ENCODE measurements at places on chromosomes 3 and 15.

GRCh38 chr3:127487196-127487595, 103.3 kb downstream of the TPRA1 start:
- DNase-seq: no peak

- no peak for DNase-seq
These were observed 319.6 kb upstream of the TBC1D5 start for GRCh38 chr3:18061737-18062656.

DNA sequence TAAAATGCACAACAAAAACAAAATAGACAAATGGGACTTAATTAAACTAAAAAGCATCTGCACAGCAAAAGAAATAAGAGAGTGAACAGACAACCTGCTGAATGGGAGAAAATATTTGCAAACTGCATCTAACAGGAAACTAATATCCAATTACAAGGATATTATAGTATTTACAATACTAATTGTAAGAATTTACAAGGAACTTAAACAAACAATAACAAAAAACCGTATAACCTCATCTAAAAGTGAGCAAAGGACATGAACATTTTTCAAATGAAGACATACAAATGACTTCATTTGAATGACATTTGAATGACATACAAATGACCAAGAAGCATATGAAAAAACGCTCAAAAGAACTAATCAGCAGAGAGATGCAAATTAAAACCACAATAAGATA, 66.4 kb downstream of the CSNK1G1 start:
- DNase-seq: no peak

GRCh38 chr3:53842436-53843194, 3.6 kb downstream of the CHDH start:
- peak; percentile 13 for DNase-seq

DNA sequence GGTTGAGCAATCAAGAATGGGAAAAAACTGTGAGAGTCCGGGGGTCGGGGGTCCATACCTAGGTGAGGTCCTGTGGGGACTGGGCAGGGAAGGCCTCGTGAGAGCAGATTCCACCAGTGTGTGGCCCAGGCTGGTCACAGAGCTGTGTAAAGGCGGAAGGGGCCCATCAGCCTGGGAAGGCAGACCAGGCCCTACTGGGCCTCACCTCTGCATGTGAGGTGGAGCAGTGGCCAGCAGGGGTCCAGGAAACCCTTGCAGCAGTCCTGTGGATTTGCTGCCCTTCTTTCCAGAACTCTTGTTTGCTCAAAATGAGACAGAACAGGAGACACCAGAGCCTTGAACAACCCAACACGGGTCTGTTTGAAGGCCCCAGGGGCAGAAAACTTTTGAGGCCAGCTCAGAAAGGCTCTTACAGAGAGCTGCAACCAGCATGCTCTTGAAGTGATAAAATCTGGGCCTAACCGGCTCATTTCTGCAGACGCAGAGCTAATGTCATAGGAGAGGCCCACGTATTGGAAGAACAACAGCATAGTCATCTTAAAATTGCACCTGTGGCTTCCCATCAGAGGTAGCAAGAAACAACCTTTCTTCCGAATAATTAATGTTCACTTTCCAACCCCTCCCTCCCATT, 30.3 kb upstream of the HHATL start:
- no peak for DNase-seq

GRCh38 chr15:88140398-88140797, 116.1 kb downstream of the NTRK3 start:
- DNase-seq: no peak

DNA sequence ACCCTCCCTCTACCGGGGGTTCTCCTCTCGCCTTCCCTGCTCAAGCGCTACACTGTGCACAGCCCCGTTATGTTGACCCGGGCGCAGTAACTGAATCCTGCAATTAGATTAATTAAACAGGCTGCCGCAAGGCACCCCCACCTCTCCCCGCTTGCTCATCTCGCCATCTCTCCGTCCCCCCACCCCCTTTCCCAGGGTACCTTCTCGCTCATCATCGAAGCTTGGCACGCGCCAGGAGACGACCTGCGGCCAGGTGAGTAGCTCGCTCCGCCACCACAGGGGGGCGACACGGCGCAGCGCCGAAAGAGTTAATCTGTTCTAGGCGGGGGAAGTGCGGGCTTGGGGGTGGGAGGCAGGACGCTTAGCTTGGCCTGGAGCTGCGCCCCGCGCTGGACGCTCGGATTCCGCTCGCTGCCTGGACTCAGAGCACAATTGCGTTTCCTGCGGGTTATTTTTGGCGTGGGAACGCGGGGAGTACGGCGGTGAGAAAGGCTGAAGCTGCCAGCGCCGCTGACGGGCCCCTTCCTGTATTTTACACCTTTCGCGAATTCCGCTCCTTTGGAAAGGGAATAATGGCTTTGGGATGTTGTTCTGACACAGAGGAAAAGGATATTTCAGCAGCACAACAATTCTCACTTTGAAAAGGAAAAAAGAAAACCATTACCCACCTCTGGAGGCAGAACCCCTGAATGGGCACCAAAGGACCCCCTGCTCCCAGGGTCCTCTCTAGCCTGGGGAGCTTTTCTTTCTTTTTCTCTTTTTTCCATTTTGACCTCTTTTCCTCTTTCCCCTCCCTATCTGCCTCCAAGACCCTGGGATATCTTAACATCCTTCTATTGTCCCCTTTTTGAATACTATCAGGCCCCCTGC, 1.5 kb downstream of the DLL4 start:
- peak; percentile 58 for DNase-seq

- no peak for DNase-seq
These were observed 416 bp upstream of the CORO2B start for GRCh38 chr15:68578175-68578979.

GRCh38 chr15:31065824-31066223, 35.7 kb downstream of the TRPM1 start:
- DNase-seq: no peak

GRCh38 chr3:38600551-38600950, 48.9 kb downstream of the SCN5A start:
- no peak for DNase-seq

DNA sequence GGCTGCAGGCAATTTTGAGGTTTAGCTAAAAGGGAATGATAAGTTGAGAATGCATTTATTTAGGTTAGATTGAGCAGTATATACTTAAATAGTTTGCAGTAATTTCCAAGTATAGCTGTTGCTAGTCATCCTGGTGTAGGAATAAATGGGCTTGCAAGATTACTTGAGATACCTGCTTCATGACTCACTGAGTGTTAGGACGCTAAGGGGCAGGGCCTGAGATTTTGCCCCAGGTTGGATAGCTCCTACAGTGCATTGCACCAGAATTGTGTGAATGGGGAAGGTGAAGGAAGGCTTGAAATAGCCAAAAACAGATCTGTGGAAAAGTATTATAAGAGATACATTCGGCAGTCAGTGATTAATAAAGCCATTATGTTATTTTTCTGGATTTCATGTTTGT, 72.8 kb downstream of the KCNH8 start:
- no peak for DNase-seq

- DNase-seq: peak; percentile 34
These were observed 50.1 kb upstream of the TLE3 start for GRCh38 chr15:70147778-70148177.

DNA sequence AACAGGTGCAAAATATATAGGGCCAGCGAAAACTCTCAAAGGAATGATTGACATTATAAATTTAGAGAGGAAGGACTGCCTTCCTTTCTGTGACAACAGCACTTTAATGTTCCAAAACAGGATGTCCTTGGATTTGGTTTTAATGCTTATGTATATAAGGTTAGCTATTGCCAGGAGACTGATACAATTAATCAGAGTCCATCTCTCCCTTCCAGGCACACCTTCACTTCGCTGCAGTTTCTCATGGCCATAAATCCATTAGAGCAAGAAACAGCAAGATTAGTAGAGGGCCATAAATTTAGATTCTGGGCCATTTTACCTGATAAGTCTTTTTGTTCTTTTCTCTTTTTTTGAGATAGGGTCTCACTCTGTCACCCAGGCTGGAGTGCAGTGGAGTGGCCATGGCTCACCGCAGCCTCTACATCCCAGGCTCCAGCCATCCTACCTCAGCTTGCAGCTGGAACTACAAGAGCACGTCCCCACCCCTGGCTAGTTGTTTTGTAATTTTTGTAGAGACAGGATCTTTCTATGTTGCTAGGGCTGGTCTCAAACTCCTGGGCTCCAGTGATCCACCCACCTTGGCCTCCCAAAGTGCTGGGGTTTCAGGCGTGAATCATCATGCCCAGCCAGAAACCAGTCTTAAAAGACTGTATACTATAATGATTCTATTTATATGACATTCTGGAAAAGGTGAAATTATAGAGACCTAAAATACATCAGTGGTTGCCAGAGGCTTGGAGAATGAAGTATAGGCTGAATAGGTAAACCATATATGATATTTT, 15.7 kb upstream of the TFRC start:
- no peak for DNase-seq

DNA sequence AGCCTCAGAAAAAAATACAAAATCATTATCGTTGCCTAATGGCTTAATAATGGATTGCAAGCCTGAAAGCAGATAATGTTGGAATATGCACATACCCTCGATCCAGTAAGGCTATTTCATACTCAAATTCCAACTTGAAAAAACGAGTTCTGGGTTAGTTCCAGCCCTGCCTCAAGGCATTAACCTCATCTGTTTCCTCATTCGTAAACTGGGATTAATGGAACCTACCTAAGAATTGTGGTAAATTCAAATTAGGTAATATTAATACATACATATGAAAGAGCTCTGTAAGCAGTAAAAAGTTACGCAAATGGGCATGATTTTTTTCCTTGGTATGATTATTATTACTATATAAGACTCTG, 107.5 kb downstream of the SRGAP3 start:
- no peak for DNase-seq

- peak; percentile 75 for DNase-seq
These were observed 478 bp downstream of the GPR15 start for GRCh38 chr3:98532275-98532637.

GRCh38 chr3:98557324-98558010, 25.7 kb downstream of the GPR15 start:
- peak; percentile 95 for DNase-seq

DNA sequence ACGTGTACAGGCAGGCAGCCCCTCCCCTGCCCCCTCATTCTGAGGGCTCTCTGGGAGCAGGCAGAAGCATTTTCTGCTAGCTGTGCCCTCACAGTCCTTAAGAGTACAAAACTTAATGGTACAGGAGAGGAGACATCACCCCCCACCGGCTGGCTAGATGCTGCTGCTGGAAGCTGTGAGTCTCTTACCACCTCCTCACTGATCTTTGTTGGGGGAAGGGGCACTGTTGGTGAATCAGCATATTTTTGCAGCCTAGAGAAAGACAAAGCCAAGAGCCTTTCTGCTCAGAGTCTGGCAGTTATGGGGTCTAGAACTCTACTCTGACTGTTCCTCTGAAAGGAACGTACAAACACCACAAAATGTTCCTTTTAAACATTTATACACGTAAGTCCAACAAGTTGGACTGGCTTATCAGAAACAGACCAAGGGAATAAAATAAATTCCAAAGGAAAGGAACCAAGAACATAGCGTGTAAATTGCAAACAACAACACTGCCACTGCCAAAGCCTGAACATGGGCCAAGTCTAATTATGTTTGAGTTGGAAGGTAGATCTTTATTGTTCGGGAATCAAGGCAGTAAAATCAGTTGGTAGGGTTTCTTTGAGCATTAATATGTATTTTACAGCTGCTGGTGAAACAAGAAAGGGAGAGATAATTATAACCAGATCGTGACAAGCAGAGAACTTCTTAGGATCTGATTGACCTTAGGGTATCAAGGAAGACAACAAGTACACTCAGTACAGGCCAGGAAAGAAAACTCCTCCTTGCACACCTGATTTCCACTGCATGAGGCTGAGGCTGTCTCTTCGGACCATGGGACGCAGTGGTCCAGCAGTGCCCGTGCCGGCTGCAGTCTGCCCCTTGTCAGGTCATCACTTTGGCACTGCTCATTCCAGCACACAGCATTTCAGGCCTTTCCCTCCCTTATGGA, 27.4 kb downstream of the CLK3 start:
- DNase-seq: no peak

- DNase-seq: no peak
These were observed 38.2 kb upstream of the RNF7 start for GRCh38 chr3:141699897-141700296.

GRCh38 chr3:121096953-121097352, 188.9 kb downstream of the STXBP5L start:
- no peak for DNase-seq

GRCh38 chr15:65856821-65857455, 12.4 kb upstream of the RAB11A start:
- DNase-seq: peak; percentile 80

- DNase-seq: peak; percentile 94
These were observed 51.0 kb downstream of the ZDHHC19 start for GRCh38 chr3:196159952-196160804.

DNA sequence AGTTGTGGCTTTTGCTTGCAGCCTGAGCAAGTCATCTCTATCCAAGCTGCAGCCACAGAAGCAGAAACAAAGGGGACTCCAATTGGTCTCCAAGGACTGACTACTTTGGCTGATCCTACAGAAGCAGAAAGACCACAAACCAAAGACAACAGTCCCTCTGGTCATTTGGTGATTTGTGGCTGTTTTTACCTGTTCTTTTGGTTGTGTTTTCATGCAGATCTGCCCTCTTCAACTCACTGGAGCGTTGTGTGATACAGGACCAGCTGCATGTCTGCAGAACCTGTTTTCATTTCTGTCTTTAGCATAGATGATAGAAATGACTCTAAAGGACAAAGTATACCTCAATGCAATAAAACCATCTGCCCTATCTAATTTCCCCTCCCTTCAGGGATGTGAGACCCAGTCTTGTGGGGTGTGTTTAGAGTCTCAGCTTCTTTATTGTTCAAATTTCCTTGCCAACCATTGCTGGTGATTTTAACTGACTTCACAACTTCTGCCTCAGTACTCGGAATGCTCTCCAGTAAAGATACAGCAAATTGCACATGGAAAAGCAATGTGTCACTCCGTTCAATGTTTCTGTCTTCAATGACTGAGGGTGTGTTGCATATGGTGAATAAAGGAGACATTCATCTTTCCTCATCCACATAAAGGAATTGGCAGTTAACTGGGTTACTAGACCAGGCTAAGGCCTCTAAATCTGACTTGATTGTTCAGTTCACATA, 48.9 kb upstream of the SLC7A14 start:
- DNase-seq: peak; percentile 95

- no peak for DNase-seq
These were observed 57.1 kb upstream of the POLG start for GRCh38 chr15:89391685-89392257.

DNA sequence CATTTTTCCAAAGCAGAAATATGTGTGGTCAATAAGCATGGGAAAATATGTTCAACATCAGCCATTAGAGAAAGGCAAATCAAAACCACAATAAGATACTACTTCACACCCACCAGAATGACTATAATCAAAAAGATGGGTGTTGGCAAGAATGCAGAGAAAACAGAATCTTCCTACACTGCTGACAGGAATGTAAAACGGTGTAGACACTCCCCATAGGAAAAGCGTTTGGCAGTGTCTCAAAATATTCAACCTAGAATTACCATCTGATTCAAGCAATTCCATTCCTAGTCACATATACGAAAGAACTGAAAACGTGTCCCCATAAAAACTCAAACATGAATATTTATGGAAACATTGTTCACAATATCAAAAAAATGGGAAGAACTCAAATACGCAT, 123.3 kb downstream of the ADAMTS17 start:
- no peak for DNase-seq

DNA sequence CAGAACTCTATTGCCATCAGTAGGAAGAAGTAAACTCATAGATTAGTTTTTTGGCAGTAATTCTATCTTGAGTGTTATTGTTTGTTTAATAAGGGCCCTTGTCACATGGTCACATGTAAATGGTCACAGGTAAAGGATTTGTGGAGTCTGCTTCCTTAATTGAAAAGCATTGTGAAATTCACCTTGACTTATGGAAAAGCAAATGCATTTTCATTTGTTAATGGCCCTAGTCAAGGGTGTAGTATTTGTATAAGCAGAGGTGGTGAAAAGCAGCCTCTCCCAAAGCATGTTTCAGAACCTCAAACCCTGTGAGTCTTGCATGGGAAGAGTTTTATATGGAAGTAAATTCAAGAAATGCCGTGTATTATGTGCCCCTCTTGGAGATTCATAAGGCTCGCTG, 197.5 kb upstream of the NR2E3 start:
- no peak for DNase-seq
